Right atrium auricular region (tissue), 2 donors: ENCODE measurements at places on chromosomes 4 and X. TPM values are rescaled to one million over a fixed set of nuclear protein-coding genes. Genes with fewer than 3 reads are reported as not detected.
A peak's percentile ranks its signal among the peaks of the same experiment; 100 is the strongest.

The MAGEB2 gene
- total RNA-seq: not detected

- no peak for DNase-seq
- H3K4me3 ChIP-seq: no peak overlapping the region
- no peak overlapping the region for H3K27ac ChIP-seq
- no peaks in the 10 kb centered on the region for H3K4me1 ChIP-seq
- no peaks in the 10 kb centered on the region for H3K27me3 ChIP-seq
- H3K36me3 ChIP-seq: no peaks in the 10 kb centered on the region
Observed at GRCh38 chrX:2559124-2559523, 58.3 kb upstream of the DHRSX start.

DNA sequence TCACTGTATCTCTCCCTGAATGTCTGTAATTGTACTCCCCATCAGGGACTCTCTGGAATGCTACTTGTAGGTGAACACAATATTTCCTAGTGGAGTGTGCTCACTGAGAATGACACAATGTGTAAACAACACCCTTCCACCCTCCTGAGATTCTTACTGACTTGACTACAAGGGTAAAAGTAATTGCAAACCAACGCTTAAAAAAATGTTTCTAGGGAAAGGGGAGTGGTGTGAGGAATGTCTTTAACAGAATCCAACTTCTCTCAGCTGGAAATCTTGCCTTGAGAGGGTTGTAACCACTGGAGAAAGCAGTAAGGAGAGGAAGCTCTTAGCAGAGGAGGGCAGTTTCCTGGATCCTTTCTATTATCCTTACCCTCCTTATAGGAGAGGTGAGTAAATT lies 5.1 kb upstream of the RAPGEF2 start:
- no peak overlapping the region for H3K4me3 ChIP-seq
- no peaks in the 10 kb centered on the region for H3K36me3 ChIP-seq
- H3K4me1 ChIP-seq: peaks cover 19% of the 10 kb centered on the region
- H3K27ac ChIP-seq: no peak overlapping the region
- DNase-seq: no peak

GRCh38 chr4:73718375-73719373 lies 21.7 kb upstream of the CXCL8 start:
- no peak overlapping the region for H3K4me3 ChIP-seq
- no peak overlapping the region for H3K27ac ChIP-seq
- H3K36me3 ChIP-seq: no peaks in the 10 kb centered on the region
- H3K4me1 ChIP-seq: no peaks in the 10 kb centered on the region
- no peak for DNase-seq

- no peaks in the 10 kb centered on the region for H3K4me1 ChIP-seq
- H3K4me3 ChIP-seq: peak within 1 kb of the TSS; percentile 58
- H3K27me3 ChIP-seq: no peaks in the 10 kb centered on the region
- H3K36me3 ChIP-seq: no peaks in the 10 kb centered on the region
- peak; percentile 69 for DNase-seq
Observed at GRCh38 chrX:56995271-56995994, at the start of gene SPIN3. TSS of gene SPIN3 (minus strand) at chrX:56995541. CDS start at chrX:56994947, 594 bp downstream.

DNA sequence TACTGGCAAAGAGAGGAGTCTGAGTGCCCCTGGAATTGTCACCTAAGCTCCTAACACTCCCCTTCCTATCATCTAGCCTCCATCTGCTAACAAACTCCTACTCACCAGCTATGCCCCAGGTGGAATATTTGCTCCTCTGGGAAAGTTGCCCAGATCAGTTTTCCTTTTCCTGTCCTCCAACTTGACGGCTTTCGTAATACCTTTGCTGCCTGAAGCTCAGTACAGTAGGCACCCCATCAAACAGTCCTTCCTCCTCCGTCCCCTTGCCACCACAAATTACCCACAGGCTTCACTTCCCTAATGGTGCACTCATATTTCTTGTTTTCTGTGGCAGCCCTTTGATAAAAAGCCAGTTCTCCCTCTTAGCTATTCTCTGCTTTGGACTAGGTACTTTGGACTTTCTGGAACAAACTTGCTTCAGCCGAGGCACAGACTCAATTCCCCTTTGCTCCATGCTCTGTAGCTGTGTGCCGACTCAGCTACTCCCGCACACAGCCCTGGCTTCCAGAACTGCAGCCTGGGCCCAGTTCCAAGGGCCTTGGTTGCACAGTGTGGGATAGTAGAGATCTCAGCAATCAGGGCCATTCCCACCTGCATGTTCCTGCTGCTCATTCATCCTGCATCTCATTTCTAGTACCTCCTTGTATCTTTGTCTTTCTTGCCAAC lies 605.1 kb downstream of the BCOR start:
- H3K4me1 ChIP-seq: peaks cover 5% of the 10 kb centered on the region
- H3K27ac ChIP-seq: no peak overlapping the region
- no peaks in the 10 kb centered on the region for H3K36me3 ChIP-seq
- no peak for DNase-seq
- H3K27me3 ChIP-seq: no peaks in the 10 kb centered on the region
- no peak overlapping the region for H3K4me3 ChIP-seq

- no peak for DNase-seq
- H3K27me3 ChIP-seq: no peaks in the 10 kb centered on the region
- H3K4me1 ChIP-seq: no peaks in the 10 kb centered on the region
Observed at GRCh38 chrX:32448945-32449344, 762.4 kb downstream of the DMD start.

DNA sequence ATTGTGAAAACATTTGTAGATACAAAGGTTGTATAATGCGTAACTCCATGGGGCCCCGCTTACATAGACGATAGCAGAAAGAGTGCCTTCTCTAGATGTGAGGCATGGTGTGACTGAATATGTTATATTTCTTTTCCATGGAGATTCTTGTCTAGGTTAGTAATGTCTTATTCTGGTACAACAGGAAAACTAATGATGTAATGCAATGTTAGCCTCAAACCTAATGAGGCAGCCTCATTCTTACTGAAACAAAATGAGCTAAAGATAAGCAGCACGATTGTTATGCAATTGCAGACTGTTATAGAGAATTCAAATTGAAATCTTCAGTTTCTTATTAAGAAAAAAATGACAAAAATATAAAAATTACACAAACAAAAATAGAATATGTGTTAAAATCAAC lies 171.1 kb upstream of the ANKRD50 start:
- H3K27me3 ChIP-seq: no peaks in the 10 kb centered on the region
- DNase-seq: no peak
- no peak overlapping the region for H3K27ac ChIP-seq
- H3K4me3 ChIP-seq: no peak overlapping the region
- H3K4me1 ChIP-seq: no peaks in the 10 kb centered on the region

- peaks cover 25% of the 10 kb centered on the region for H3K36me3 ChIP-seq
- peaks cover 5% of the 10 kb centered on the region for H3K4me1 ChIP-seq
- H3K4me3 ChIP-seq: no peak overlapping the region
- no peaks in the 10 kb centered on the region for H3K27me3 ChIP-seq
- no peak for DNase-seq
Observed at GRCh38 chr4:113285501-113285900, 236.0 kb downstream of the ANK2 start.

- H3K36me3 ChIP-seq: no peaks in the 10 kb centered on the region
- no peak overlapping the region for H3K27ac ChIP-seq
Observed at GRCh38 chr4:180950377-180950776, 1292.8 kb upstream of the TENM3 start.

DNA sequence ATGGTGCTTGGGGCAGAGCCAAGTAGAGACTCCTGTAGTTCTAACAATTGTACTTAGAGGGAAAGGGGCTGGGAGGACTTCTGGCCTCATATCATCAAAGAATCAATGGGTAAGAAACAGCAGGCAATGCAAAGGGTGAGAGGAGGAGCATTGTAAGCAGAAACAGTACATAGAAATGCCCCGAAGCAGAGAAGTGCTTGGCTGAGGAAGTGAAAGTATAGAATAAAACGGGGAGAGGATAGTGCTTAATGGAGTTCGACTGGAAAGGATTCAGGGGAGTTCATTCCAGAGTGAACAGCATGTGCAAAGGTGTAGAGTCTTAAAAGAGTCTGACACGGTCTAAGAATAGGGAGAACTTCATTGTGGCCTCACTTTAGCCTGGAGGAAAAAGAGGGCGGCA lies 103.0 kb downstream of the SYNPO2 start:
- H3K27ac ChIP-seq: no peak overlapping the region
- no peak overlapping the region for H3K4me3 ChIP-seq
- H3K4me1 ChIP-seq: peaks cover 26% of the 10 kb centered on the region

DNA sequence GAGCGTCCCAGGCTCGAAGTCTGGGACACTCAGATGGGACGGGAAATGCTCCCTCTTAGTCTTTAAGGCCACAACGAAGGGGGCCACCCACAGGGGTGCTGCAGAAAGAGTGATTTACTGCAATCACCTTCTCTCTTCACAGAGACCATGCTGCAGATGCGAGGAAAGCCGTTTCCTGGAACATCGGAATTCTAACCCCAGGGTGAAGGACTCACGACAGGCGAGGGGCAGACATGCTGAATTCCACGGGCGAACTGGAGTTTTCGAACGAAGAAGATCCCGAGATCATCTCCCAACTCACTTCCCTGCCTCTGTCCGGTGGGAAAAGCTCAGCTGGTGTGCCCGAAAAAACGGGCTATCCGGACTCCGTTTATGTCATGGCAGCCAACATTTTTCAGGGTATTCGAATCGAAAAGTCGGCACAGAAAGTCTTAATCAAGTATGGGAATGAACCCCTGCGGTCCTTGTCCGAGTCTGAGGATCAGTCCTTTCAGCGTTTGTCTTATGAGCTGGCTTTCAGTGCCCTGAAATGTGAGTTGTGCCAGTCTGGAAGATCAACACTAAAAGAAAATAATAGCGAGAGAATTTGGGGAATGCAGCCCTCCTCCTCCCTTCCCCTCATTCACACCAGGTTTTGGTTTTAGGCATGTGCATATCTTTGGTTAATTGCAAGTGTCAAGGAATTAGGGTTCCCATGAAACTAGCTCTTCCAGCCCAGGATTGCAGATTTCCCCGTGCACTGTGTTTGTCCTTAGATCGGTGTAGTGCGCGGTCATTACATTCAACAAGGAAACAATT lies 905 bp downstream of the NSUN7 start:
- no peaks in the 10 kb centered on the region for H3K36me3 ChIP-seq
- no peaks in the 10 kb centered on the region for H3K27me3 ChIP-seq
- no peak for DNase-seq
- H3K27ac ChIP-seq: peak overlapping the region; percentile 76

The TLR2 gene
- total RNA-seq: 6.4 TPM

DNA sequence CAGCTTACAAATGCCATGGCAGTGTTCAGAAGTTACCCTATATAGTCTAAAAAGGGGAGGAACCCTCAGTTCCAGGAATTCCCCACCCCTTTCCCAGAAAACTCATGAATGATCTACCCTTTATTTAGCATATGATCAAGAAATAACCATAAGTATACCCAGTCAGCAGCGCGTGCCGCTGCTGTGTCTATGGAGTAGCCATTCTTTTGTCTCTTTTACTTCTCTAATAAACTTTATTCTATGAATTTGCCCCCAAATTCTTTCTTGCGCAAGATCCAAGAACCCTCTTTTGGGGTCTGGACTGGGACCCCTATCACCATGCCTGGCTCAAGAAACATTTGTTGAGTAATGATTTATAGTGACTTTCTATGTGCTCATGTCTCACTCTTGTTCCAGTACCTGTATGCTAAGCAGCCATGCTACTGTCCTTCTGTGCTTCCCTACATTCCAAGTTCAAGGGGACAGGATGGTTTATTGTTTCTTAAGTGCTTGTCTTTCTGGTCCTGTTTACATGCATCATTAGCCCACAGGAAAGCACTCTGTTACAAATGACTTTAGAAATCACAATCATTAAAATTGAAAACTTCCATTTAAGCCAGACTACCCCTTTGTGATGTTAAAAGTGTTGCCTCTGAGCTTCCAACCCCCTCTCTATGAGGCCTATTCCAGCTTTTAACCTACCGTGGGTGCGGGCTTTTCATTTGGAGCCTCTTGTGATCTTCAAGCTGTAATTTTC lies 63.4 kb upstream of the S100G start:
- DNase-seq: no peak
- H3K4me3 ChIP-seq: no peak overlapping the region
- no peak overlapping the region for H3K27ac ChIP-seq
- H3K4me1 ChIP-seq: no peaks in the 10 kb centered on the region
- H3K36me3 ChIP-seq: no peaks in the 10 kb centered on the region

The SERPINA7 gene
- not detected for total RNA-seq

DNA sequence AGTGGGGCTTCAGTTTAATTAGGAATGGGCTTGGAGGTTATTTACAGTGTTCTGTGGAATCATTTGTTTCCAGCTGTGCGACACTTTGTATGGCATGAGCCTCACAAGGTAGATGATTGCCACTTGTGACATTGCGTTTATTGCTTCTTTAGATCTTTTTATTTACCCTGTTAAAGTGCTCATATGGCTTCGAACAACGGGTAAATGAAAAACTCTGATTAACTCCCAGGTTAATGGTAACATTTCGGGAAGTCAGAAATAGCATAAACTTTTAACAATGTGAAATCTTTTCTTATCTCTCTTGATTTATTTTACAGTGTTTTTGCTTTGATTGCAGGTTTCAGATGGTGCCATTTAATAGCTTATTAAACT lies 494.3 kb downstream of the IDS start:
- no peak overlapping the region for H3K27ac ChIP-seq
- H3K4me3 ChIP-seq: no peak overlapping the region
- no peak for DNase-seq
